ENCODE measurements at places on chromosomes 6 and 20. TPM values are rescaled to one million over a fixed set of nuclear protein-coding genes. Genes with fewer than 3 reads are reported as not detected.

- no peak for DNase-seq
Measured at GRCh38 chr20:37781626-37782025, 87.8 kb downstream of the CTNNBL1 start.

DNA sequence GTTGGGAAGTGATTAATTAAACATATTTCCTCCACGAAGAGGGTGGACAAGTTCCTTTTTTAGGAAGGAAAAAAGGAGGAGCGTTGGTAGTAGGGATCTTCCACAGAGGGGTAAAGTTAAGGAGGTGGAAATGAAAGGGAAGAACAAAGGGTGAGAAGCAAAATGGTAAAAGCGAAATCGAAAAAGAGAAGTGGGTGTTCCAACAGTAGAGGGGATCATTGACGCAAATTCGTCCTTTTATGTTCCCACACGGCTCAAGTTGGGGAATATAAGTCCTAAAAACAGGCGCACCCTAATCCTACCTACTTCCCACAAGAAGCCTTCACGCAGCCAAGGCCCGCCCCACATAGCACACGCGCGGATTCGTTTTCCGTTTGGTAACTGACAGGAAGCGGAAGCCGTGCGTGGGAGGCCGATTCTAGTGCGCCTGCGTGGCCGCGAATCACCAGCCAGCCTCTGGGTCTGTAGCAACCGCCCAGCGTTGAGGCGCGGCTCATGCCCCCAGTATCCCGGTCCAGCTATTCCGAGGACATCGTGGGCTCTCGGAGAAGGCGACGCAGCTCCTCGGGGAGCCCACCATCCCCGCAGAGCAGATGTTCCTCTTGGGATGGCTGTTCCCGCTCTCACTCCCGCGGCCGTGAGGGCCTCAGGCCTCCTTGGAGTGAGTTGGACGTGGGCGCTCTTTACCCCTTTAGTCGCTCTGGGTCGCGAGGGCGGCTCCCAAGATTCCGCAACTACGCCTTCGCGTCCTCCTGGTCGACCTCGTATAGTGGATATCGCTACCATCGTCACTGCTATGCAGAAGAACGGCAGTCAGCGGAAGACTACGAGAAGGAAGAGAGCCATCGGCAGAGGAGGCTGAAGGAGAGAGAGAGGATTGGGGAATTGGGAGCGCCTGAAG, at the start of gene NKAPL:
Gene NKAPL (plus strand): TSS at position 421 of the 901 bp plus-strand sequence. CDS start 75 bp downstream, at position 496.
- peak; percentile 41 for DNase-seq

The APOM gene
- total RNA-seq: 1.2 TPM

The ADGB gene
- 0.10 TPM for total RNA-seq

DNA sequence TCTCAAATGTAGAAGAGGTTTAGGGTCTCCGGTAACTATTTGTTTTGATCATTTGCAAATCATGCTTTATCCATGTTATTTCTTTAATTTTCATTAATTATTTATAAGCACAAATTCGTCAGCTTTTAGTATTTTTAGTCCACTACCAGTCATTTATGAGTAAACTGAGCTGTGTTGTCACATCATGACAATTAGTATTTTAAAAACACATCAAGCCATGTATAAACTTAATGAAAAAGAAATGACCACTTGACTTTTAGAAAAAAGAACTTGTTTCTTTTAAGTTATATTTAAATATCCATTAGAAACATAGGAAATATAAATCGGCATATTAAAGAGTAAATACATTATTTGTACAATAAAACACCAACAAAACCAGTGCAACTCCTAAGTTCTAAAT, 2.8 kb downstream of the NKX2-4 start:
- no peak for DNase-seq

The HFE gene
- total RNA-seq: 4.6 TPM

DNA sequence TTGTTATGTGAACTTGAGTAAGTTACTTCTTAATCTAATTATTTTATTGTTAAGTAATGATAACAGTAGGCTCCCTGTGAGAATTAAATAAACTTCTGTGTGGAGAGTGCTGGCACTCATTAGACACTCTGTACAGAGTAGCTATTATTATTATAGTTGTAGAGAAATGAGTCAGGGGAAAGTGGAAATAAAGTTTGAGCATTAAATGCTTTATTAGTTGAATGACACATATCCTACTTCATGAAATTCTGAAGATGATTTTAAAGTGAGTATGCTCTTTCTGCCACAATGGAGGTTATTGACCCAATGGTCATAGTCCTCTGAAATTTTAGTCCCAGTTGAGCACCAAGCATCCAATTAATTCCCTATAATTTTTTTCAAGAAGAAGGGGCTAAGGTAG, 5.9 kb downstream of the ECI2 start:
- DNase-seq: no peak

GRCh38 chr20:47213966-47214365, 142.5 kb downstream of the ZMYND8 start:
- no peak for DNase-seq
